ENCODE measurements at places on chromosomes 5 and 9.

- no peak for DNase-seq
Measured at GRCh38 chr9:86287013-86287412, 4.7 kb upstream of the ISCA1 start.

DNA sequence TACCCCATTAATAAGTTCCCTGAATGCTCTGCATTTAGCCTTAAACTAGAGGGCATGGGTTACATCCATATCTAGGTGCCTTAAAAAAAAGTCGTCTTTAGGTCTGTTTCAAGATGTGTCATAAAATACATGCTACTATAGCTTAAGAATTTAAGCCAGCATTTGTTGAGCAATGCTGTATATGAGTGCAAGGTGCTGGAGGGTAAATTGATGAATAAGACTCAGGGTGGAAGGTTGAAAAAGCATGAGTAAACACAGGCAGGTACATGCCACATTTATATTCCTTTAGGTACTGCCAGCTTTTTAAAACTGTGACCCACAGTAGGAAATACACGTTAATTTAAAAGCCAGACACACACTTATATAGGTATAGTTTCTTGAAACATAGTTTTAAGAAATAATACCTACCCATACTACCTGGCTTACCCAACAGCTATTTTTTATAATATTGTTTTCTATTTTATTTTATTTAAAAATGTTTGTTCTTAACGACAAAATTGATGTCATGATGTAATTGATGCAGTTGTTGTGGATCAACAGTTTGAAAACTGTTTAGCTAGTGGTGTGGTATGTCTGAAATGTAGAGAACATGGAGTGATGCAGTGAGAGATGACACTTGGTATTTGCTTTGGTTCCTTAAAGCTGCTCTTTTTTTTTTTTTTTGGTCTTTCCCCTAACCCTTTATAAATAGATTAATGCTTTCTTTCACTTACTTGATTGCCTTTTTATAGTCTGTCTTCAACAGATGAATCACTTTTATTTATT lies 3.9 kb downstream of the HMGCR start:
- DNase-seq, result no peak

- DNase-seq, result no peak
Measured at GRCh38 chr9:111873901-111874300, 22.7 kb upstream of the UGCG start.

DNA sequence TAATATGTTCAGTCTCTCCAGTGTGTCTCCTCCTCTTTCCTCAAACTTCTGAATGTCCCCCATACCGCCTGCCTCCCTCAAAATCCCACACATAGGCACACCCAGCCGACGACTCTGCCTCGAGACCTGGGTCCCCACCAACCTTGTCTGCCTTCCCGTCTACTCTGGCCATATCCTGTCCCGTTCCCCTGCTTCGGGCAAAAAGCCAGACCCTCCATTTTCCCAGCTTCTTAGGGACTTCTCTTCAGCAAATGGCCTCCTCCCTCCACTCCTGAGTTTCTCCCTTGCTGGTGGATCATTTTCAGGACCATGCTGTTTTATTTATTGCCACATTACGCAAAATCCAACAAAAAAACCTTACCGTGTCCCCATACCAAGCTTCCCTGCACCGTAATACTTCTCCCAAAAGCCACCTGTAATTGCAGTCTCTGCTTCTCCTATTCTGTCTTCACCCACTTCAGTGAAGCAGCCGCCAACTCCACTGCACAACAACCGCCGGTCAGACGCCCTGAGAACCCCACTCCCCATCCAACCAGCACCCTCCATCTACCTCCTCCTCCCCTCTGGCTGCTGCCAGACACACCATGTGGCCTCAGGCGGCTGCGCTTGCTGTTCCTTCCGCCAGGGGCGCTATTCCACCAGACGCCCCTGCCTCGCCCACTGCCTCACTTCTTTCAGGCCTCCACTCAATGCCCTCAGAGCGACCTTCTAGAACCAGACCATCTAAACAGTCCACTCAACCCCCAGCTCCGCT lies 117.0 kb downstream of the TRPM6 start:
- peak; percentile 34 for DNase-seq

GRCh38 chr9:116913536-116913935 lies 226.4 kb downstream of the TRIM32 start:
- DNase-seq, result no peak

DNA sequence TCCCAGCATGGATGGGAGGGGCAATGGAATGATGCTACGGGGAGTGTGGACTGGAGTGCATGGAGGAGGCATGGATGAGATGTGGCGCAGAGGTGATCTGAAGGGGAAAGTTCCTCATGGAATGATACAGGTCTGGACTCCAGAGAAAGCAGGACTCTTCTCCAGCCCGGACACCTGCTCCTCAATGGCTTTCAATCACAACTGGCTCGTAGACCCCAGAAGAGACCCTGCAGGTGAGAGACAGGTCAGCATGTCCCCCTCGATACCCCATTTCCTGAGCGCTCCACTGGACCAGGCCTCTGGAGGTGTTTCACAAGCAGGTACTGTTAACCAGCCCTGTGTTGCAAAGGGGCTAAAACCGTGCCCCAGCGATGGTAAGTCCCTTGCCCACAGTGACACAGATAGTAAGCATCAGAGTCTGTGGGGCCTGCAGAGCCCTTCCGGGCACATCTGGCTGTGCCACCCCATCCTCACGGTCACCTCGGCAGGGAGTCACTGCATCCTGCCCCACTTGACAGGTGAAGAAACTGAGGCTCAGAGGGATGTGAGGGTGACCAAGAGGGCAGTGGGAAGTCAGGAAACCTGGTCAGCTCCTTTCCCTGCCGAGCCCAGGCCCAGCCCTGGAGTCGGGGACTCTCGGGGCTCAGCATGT lies 5.5 kb upstream of the DPM2 start:
- DNase-seq, result no peak

- DNase-seq, result no peak
Measured at GRCh38 chr5:115098041-115098702, 71.5 kb downstream of the TRIM36 start.

DNA sequence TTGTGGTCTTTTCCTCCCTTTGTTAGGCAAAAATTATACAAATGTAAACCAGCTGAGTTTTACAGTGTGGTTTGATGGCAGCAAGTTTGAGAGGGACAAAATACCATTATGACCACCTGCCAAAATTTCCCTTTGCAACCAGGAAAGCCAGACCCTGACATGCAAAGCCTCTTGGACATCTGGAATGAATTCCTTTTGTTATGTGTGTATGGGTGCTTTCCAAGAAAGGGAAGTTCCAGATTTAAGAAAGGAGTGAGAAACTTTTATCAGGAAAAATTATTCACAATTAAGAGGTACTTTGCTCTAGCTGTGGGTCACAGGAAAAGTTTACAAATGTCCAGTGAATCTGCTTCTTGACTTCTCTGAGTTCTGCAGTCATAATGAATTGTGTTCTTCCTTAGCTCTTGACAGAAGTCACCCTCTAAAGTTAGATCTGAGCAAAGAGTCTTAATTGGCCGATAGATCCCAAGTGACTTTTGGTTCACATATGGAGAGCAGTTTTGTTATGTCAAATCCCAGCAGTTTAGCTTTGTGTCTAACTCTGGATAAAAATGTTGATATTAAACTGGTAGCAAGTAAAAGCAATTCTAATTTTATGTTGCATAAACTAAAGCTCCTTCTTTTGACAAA lies 295.9 kb upstream of the ZNF608 start:
- DNase-seq, result no peak

- no peak for DNase-seq
Measured at GRCh38 chr5:17805227-17805825, 171.1 kb downstream of the TAF11L14 start.

DNA sequence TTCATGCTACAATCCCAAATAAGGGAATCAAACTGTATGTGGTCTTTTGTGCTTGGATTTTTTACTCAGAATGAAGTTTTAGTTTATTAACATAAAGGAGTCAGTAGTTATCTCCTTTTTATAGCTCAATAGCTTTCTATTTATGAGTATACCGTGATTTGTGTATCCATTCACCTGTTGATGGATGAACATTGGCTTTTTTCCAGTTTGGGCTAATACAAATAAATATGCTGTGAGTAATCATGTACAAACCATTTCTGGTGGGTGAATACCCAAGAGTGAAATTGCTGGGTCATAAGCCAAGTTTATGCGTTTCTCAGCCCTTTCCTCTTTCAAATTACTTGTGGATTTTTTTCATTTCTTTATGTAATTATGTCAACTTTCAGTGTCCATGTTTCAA lies 395.3 kb downstream of the OSTF1 start:
- no peak for DNase-seq

DNA sequence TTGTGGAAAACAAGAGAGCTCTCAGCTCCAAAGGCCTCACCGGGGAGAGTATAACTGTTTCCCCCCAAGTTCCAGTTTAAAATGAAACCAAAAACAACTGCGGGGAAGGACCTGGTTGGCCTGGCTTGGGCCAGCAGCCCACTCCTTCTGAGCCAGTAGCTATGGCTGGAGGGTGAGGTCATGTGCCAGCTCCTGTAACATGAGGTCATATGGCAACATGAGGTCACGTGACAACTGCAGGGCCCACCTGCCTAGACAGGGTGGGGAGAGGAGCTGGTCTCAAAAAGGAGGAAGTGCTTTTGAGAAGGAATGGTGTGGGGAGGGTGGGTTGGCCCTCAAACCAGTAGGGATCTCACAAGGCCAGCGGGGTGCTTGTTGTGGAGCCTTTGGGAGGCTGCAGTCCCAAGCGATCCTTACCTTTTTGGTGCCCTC lies 29.3 kb upstream of the CRB2 start:
- no peak for DNase-seq

Measured in T-helper 9 cell (primary cell).